ENCODE measurements at places on chromosomes 2 and 18. TPM values are rescaled to one million over a fixed set of nuclear protein-coding genes. Genes with fewer than 3 reads are reported as not detected.

The SP5 gene
- total RNA-seq, result not detected

The RESP18 gene
- total RNA-seq, result not detected

The GCC2 gene
- total RNA-seq, result 16.7 TPM

The FBLN7 gene
- 1.2 TPM for total RNA-seq

The GBX2 gene
- total RNA-seq, result 4.5 TPM

Measured in endothelial cell of coronary artery (primary cell).